ENCODE measurements at places on chromosomes 4 and X.

DNA sequence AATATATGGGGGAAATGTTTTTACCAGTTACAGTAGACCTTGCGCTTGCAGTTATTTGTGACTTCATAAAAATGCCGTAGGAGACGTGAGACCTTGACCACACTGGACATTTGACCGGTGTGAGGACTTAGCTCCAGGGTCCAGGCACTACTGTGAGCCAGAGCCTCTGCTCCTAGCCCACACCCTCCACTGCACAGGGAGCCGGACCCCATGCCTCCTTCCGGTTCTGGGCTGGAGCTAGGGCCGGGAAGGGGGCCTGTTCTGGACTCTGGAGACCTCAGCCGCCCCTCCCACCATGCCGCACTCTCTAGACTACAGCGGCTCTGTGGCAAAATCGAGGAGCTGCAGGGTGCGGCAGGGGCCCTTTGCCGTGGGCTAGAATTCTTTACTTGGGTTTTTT is 5.3 kb downstream of the PCGF3 start:
- no peak for DNase-seq

GRCh38 chrX:3154386-3154975 is 113.2 kb downstream of the ARSF start:
- DNase-seq = no peak

DNA sequence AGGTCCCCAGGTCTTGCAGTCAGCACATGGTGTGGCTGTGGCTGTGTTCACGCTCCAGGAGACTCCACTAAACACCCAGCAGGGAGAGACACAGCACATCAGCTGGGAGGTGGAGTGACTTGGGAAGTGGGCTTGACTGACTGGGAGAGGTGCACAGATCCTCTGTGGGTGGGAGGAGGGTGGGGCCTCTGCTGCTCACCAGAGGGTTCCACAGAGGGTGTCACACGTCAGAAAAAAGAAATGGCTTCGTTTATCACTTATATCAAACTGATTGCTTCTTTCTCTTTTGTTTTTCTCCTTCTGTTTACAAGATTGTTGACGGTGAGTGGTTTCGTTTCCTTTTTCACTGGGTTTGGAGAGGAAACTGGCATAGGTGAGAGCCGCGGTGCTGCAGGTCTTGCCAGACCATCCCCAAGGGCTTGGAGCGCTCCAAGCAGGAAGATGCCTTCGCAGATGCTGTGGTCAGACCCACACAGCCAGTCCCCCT is 24.8 kb upstream of the FAM193A start:
- DNase-seq = no peak

- DNase-seq = no peak
Observed at GRCh38 chr4:97770222-97770621, 373.1 kb downstream of the STPG2 start.

GRCh38 chrX:46882266-46882665 is 30.0 kb upstream of the JADE3 start:
- no peak for DNase-seq

DNA sequence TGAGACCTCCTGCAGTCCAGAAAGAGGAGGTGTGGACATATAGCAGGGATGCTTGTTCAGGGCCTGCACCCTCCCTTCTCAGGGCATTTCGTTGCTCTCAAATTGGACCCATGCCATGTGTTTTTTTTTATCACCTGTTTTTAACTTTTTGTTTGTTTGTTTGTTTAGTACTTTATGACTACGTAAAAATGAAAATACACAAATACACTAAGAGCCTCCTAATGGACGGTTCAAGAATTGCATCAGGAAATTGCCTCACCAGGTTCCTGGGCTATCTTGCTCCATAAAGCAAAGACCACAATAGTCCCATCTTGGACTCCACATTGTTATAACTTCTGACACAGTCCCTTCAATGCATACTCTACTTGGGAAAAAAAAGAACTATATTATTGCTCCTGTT is 1685.9 kb upstream of the TENM3 start:
- no peak for DNase-seq

DNA sequence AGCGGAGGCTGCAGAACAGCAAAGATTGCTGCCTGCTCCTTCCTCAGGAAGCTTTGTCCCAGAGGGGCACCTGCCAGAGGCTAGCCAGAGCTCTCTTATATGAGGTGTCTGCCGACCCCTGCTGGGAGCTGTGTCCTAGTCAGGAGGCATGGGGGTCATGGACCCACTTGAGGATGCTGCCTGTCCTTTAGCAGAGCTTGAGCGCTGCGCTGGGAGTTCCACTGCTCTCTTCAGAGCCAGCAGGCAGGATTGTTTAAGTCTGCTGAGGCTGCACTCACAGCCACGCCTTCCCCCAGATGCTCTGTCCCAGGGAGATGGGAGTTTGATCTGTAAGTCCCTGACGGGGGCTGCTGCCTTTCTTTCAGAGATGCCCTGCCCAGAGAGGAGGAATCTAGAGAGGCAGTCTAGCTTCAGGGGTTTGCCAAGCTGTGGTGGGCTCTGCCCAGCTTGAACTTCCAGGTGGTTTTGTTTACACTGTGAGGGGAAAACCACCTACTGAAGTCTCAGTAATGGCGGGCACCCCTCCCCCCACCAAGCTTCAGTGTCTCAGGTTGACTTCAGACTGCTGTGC is 10.9 kb downstream of the DCK start:
- DNase-seq = no peak

DNA sequence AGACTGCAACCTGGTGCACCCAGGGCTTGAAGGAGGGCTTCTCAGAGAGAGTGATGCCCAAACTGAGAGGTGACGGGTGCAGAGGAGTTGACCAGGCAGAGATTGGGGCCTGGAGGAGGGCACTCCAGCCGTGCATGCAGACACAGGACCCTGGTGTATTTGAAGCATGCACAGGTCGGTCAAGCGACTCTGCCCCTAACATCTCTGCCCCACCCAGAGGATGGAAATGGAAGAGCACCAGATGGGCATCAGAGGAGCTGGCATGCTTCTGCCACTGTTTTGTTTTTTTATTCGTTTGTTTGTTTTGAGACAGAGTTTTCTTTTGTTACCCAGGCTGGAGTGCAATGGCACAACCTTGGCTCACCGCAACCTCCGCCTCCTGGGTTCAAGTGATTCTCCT is 320.9 kb downstream of the EVC2 start:
- DNase-seq = no peak

GRCh38 chr4:24102621-24103020 is 212.8 kb upstream of the PPARGC1A start:
- no peak for DNase-seq

DNA sequence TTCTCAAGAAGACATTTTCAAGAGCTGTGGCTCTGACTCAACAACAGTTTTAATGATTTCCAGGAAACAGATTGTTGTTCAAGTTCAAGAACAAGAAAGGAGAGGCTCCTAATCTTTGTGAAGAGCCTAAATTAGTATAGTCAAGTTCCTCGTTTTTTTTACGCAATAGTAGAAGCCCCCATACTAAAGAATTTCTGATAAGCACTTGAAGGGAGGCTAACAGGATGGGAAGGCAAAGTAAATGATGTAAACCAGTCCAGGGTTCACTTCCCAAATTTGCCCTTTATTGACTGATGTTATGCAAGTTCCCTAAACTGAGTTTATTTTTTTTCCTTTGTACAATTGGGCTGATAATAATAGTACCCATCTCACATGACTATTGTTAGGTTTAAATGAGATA is 178.2 kb downstream of the RTL9 start:
- DNase-seq = no peak

DNA sequence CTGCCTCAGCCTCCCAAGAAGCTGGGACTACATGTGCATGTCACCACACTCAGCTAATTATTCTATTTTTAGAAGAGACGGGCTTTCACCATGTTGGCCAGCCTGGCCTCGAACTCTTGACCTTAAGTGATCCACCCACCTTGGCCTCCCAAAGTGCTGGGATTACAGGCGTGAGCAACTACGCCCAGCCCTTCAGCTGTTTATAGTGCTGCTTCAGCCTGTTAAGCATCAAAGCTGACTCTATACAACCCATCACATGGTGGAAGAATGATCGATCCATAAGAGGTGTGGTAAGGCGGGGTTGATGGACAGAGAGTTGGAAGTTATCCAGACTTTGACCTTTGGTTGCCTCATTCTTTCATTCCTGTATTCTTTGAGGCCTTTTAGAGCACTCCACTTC is 56.2 kb upstream of the RAPGEF2 start:
- DNase-seq = no peak

- no peak for DNase-seq
Observed at GRCh38 chrX:63363788-63364187, 12.7 kb upstream of the SPIN4 start.

- no peak for DNase-seq
Observed at GRCh38 chrX:18537524-18537923, 112.1 kb downstream of the CDKL5 start.

DNA sequence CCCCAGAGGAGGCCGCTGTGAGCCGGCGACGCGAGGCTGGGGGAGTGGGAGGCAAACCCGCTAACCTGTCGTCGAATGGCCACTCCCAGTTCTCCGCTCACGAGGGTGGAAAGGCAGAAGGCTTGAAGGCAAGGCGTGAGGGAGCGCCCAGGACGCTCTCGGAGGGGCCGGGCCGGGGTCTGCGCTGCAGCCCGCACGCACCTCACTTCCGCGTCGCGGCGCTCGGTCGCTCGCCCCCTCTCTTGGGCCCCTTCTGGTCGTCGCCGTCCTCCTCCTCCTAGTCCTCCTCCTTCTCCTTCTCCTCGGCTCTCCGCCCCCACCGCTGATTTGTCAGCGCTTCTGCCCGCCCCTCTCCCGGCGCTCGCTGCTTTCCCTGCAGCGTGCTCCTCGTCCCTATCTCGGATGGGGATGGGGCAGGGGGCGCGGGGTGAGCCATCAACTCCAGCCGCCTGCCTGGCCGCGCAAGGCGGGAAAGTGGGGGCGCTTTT is at the start of gene SNCA:
Gene SNCA, minus strand, starts transcription at position 265 of the 488 bp plus-strand sequence. CDS start 1,494 bp downstream, outside the sequence.
- DNase-seq = no peak

- DNase-seq = no peak
Observed at GRCh38 chrX:118459494-118459893, 36.1 kb upstream of the DOCK11 start.

DNA sequence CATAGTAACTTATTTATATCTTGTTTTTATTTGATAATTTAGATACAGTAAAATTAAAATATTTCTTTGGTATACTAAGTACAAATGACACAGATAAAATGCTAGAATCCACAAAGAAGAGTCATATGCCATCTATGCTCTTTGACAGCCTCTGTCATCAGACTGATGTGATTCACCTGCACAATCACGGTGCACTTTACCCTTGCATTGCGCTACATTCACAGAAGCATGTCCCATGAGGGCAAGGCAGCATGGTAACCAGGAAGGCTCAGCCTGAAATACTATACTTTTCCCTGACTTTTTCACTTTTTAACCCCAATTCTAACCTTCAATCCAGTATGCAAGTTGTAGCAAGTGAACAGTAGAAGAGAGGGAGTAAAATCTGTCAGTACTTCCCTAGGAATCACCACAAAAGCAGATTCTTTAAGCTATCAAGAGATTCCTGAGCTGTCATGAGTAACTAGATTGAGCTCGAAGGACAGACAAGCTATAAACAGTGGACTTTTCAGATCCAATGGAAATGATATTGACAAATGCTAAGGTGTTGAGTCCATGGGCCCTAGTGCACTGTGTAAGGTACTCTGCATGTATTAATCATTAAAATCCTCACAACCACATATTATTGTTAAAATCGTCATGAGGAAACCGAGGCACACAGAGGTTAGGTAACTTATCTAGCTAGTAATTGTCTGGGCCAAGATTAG is 14.2 kb downstream of the SEC24D start:
- DNase-seq = no peak

GRCh38 chrX:96480081-96480480 is 204.6 kb upstream of the DIAPH2 start:
- DNase-seq = no peak

DNA sequence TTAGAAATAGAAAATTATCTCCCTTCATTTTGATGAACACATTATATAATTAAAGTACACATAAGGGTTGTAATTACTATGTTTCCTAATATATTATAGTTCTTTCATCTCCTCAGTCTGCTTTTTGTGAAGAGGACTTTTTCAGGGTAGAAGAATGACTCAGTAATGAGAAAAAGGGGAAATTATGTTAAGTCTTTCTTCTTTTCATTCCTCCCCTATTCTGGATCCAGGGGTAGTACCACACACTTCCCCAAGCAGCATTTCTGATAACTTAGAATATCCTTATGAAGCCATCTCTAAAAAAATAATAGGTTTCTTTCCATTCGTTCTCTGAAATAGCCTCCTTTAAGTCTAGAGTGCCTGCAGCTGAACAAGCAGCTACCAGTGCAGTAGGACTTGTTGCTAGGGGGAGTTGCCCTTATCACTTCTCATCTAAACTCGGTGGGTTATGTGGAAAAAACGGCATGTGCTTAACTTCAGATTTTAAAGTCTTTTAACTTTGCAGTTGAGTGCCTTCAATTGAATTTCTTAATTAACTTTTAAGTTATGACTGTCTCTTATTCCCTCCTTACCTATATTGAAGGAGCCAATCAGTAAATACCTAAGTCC is 184.8 kb downstream of the ARHGAP24 start:
- DNase-seq = no peak

- DNase-seq = no peak
Observed at GRCh38 chrX:41561045-41561444, 113.9 kb downstream of the NYX start.

DNA sequence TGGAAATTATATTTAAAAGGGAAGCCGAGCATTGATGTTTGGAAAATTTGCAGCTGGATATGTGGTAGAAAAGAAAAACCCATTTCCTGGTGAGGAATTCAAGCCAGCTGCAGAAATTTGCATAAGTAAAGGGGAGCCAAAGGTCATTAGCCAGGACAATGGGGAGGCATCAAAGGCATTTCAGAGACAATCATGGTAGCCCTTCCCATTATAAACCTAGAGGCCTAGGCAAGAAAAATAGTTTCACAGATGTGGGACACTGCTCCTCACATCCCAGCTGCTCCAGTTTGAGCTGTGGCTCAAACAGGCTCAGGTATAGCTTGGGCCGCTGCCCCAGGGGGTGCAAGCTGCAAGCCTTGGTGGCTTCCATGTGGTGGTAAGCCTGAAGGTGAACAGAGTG is 35.8 kb downstream of the NAP1L3 start:
- no peak for DNase-seq

DNA sequence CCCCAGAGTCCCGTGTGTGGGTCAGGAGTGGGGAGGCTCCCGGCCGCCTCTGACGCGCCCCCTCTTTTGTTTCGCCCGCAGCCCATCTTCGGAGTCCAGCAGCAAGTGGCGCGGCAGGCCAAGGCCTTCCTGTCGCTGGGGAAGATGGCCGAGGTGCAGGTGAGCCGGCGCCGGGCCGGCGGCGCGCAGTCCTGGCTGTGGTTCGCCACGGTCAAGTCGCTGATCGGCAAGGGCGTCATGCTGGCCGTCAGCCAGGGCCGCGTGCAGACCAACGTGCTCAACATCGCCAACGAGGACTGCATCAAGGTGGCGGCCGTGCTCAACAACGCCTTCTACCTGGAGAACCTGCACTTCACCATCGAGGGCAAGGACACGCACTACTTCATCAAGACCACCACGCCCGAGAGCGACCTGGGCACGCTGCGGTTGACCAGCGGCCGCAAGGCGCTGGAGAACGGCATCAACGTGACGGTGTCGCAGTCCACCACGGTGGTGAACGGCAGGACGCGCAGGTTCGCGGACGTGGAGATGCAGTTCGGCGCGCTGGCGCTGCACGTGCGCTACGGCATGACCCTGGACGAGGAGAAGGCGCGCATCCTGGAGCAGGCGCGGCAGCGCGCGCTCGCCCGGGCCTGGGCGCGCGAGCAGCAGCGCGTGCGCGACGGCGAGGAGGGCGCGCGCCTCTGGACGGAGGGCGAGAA is 117.5 kb downstream of the DCTD start:
- DNase-seq = no peak

- no peak for DNase-seq
Observed at GRCh38 chrX:13094374-13094773, 50.0 kb upstream of the FAM9C start.

GRCh38 chr4:166846939-166847338 is 387.4 kb downstream of the SPOCK3 start:
- no peak for DNase-seq

GRCh38 chrX:137747244-137748043 is 181.5 kb downstream of the ZIC3 start:
- no peak for DNase-seq

Measured in thoracic aorta (tissue), 2 donors.